ENCODE measurements at places on chromosomes 12 and 14.

DNA sequence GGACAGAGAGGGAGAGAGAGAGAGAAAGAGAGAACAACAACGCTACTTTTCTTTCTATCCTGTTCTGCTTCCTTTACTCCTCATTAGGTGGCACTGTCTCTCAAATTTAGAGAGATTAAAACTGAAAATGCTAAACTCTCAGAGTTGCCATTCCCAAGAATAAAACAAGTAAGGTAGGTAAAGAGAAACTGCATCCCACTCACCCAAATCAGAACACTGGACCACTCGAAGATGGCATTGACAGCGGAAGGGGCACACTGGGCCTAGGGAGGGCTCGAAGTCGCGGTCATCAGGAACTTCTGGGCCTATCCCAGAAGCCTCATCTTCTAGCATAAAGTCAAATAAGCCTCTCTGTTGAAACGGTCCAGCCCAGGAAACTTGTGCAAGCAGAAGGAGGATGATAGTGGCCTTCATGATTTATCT, 4.5 kb downstream of the DCN start:
- DNase-seq, result no peak

DNA sequence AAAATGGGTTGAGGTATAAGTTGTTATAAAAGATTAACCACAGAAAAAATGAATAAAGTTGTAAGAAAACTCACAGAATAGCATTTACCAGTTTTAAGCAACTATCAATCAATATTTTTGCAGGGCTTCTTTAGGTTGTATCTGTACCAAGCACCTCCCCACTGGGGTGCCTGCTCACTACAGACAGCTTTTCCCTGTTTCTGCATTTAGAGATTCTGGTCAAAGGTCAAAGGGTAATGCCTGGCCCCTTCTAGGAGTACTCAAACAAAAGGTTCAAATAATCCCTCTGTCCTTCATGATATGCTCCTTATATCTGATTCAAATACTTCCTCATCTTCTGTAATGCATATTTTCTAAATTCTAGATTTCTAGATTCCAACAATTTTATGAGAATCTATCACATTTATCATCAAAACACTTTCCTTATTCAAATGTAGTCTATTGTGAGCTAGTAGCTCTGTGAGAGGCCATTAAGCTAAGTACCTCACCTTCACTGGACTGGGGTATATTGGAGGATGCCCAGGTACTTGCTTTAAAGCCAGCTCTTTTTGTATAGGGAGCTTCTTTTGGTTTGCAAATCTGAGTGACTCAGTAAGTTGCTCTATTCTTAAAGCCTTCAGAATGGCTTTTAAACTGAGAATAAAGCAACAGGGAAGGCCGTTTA, 120.7 kb upstream of the PTPRB start:
- DNase-seq, result no peak

- DNase-seq, result no peak
Measured at GRCh38 chr12:41795051-41795600, 349.5 kb downstream of the GXYLT1 start.

- DNase-seq, result no peak
Measured at GRCh38 chr14:78443834-78444233, 273.7 kb downstream of the NRXN3 start.

- DNase-seq, result no peak
Measured at GRCh38 chr14:88463318-88463717, 77.9 kb downstream of the SPATA7 start.
